ENCODE measurements at places on chromosomes 5 and 9.
A peak's percentile ranks its signal among the peaks of the same experiment; 100 is the strongest.

GRCh38 chr9:120544441-120544840, 35.5 kb downstream of the CDK5RAP2 start:
- DNase-seq = no peak

- DNase-seq = no peak
These were observed 444.7 kb downstream of the TLE1 start for GRCh38 chr9:81244631-81245030.

- no peak for DNase-seq
These were observed 28.1 kb upstream of the OBP2B start for GRCh38 chr9:133237035-133237731.

DNA sequence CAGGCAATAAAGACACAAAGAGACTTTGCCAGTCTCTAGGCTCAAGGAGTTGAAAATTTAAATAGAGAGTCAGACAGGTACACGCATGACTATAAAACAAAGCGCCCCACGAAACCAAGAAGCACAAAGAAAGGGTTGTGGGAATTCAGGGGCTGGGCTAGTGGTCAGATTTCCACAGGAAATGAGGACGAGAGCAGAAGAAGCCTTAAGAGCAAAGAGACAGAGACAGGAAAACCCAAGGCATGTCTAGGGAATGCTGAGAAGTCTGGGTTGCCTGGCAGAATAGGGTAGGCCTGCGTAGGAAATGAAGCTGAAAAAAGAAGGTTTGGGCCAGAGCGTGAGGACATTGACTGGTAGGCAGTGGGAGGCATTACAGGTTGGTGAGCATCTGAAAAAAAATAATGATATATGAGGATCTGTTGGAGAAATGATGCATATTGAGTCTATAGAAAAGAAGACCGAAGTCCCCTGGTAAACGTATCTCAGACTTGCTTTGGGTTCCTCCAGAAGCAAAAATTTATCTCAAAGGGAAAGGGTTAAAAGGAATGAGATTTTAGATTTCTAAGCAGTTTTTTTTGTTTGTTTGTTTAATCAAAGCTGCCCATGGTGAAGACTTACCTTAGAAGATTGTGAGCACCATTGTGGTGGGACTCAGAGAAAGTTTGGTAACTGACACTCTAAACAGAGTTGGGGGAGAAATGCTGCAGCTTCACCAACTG, 51.8 kb downstream of the SLC1A3 start:
- DNase-seq = no peak

GRCh38 chr5:88144219-88145001, 124.2 kb downstream of the TMEM161B start:
- DNase-seq = no peak

GRCh38 chr5:431001-431710, 11.8 kb upstream of the EXOC3 start:
- DNase-seq = peak; percentile 82

- peak; percentile 27 for DNase-seq
These were observed 5.5 kb downstream of the FSTL4 start for GRCh38 chr5:133606835-133607234.

DNA sequence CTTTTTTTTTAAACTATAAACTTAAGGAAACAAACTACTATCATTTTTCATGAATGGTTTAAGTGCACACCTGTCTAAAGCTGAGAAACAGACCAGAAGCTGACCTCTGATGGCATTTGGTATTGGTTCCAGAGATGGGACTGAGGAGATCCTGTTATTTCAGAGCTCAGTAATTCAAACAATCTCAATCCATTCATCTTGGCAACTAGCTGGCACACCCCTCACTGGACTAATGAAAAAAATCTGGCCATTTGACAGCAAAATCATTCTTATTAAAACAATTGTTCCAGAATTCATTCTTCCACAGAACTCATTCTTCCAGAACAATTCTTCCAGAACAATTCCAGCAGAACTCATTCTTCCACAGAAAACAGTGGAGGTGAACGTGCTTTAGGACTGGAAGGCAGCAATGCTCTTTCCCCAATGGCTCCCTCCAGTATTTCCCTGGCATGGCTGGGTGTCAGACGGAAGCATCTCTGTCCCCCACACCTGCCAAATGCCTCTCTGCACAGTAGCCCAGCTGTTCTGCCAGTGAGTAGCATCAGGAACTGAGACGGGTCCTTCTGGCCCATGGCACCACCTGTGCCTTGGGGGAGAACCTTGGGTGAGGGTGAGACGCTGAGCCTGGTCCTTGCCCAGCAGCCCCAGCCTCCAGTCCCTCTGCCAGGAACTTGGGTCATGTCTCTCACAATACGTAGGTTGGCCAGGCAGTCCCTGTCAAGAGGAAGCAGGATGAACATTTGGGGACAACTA, 87.5 kb upstream of the EQTN start:
- no peak for DNase-seq

- no peak for DNase-seq
These were observed 146.1 kb upstream of the RPS23 start for GRCh38 chr5:82424211-82424610.

DNA sequence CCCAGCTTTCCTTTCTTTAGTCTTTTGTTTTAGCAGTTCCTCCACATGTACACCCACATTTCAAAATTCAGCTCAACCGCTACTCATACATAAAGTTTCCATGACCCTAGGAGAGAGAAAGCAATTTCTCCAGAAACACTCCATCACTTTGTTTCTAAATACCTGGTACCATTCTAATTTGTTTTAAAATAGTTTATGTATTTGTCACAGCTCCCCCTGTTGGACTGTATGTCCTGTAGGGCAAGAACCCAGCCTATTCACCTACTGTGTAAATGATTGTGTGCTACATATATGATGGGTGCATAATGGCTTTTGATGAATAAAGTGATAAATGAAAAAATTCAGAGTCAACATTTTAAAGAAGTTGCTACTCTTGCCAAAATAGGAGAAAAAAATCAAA, 139.1 kb downstream of the COX7C start:
- DNase-seq = no peak

GRCh38 chr9:130659699-130660248, 4.6 kb upstream of the PRDM12 start:
- DNase-seq = no peak

DNA sequence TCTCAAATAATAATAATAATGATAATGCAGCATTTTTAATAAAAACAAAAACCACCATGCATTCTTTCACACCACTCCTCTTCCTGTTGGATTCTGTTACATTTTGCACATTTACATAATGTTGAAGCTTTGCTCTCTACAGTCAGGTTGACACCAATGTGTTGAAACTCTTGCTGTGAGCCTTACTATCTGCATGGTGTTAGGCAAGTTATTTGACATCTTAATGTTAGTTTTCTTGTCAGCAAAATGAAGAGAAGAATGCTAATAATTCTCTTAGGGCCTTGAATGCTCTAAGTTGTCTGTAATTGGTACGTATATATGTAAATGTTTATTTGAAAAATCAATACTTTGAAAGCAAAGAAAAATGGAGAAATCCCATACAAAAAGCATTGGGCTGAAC, 525.5 kb upstream of the PTGER4 start:
- DNase-seq = no peak

GRCh38 chr9:90445391-90445790, 197.2 kb downstream of the DIRAS2 start:
- no peak for DNase-seq

DNA sequence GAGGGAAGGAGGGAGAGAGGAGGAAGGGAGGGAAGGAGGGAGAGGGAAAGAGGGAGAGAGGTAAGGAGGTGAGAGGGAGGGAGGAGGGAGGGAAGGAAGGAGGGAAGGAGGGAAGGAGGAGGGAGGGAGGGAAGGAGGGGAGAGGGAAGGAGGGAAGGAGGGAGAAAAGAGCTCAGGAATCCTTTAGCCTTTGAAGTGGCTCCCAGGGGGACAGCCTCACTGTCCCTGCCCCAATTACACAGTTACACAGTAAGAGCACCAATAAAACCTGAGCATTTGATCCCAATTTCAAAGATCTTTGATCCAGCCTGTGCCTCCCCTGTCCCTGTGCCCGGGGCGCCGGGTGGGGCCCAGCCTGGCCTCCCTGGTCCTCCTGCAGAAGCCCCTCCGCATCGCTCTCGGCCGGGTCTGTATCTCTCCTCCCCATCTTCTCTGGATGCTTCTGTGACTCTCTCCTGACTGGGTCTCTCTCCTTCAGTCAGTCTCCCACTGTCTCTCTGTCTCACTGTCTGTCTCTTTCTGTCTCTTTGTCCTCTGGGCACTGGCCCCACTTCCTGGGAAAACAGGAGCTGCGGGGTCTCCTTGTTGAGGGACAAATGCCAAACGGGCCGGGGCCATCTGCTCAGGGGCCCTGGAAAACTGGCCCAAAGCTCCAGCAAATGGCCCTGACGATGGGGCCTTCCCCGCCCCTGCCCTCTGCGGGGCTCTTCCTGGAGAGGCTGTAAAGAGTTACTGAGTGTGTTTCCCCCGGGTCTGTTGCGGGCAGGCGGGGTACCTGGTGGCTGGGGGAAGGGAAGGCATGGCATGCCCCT, 54.2 kb upstream of the EGFL7 start:
- DNase-seq = no peak

- DNase-seq = peak; percentile 23
These were observed 182.4 kb downstream of the NFIB start for GRCh38 chr9:14131356-14132088.

- no peak for DNase-seq
These were observed 93.7 kb downstream of the NDFIP1 start for GRCh38 chr5:142202282-142202681.

GRCh38 chr9:18723366-18723765, 249.4 kb downstream of the ADAMTSL1 start:
- no peak for DNase-seq

DNA sequence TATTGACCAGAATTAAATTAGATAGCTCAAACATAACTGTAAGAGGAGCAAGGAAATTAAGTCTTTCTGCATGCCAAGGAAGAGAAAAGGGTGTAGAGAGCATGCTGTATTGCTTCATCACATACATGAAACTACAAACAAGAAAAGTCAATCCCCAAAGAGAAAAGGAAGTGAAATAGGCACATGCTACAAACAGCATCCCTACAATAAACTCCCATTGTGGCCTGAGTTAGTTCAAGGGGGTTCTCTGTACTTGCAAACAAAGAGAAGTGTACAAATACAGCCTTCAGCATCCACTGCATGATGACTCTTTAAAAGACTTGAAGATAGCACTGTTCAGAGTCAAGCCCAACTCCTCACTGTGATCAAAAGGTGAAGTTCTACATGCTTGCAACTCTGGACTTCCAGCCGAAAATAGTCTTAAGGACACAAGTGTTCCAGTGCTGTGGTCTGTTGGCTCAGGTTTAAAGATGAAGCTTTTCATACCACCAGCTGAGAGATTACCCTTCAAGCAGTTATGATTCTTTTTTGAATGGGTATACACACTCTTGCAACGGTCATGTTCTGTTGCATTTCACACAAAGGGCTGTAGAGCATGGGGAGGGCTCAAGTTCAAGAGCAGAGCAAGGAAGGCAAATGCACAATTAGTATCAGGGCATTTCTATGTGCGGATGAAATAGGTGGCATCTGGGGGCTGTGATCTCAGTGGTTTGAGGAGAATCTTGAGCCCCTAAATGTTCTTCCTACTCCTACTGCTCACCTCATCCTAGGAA, 534.5 kb downstream of the EBF1 start:
- DNase-seq = no peak

DNA sequence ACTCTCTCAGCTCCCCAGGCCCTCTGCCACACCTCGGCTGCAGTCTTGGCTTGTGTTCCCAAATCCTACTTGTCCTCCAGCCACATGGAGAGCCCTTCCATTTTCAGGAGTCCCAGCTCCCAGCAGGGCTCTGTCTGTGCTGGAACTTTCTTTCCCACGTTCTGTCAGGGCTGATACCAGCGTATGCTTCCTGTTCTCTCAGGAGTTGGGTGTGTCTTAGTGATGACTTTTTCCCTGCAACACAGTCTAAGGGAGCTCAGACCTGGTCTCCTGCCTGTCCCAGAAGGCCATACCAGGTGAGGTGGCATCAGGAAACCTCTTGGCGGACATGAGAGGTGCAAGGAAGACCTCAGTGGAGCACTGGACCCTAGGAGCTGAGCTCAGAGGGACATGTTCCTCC, 226.5 kb downstream of the HSPA4 start:
- no peak for DNase-seq

DNA sequence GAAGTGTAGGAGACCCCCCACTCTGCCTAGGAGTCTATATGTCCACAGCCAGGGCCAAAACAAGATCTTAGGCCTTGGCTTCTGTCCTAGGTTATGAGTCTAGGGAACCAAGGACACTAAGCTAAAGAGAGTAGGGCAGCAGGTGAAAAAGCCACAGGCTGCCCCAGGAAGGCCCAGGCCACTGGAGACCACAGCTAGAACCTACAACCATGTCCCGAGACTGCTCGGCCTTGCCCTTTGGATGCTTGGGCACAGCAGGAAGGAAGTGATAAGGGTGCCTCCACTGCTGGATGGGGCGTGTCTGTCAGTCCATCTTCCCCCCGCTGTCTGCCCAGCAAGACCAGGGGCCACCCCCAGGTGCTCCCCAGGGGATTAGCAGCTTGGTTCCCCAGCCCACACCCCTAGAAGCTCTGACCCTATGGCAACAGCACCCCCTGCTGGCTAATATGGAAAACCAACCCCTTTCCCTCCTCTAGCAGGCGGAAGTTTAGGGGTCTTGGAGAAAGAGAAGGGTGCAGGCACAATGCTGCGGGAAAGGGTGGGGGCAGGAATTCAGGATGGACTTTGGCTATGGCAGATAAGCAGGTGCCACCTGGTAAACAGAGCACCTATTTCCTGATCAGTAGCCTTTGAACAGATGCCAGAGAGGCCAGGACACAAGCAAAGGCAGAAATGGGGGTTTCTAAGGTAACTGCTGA, 10.5 kb upstream of the IRF1 start:
- peak; percentile 75 for DNase-seq

DNA sequence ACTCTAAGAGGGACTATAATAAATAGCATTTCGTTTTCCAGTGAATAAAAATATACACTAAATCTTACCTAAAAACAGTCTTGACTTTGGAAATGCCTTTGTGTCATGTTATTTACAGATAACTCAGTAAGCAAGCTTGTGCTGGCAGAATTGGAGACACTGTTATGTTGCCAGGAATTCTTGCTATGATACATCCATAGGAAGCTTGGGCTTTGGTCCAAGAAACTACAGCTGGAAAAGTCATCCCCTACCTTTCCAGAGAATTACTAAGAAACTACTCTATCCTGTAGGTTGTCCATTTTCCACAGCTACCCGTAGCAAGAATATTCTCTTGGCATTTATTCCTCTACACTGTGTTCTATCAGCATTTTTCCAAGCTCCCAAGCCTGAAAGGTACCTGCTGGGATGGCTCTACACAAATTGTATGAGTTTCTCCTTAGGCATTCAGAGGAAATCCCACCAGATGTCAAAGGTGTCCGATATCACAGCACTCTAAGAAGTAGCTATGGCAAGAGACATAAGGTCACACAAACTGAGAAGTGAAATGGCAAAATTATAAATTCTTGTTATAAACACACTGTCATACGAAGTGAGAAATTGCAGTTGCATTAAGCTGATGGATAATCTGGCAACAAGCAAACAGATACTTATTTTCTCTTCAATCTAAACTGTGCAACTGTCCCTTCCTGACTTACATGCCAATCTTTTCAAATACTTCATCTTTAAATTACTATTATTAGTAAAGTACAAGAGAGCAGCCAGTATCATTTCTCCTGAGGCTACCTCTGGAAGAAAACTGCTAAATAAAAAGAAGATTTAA, 68.5 kb downstream of the MCTP1 start:
- DNase-seq = no peak
